Fibroblast of skin of scalp (primary cell): ENCODE measurements at places on chromosomes 7 and 10.

- DNase-seq: no peak
Measured at GRCh38 chr10:33041783-33042437, 83.9 kb upstream of the ITGB1 start.

GRCh38 chr7:151632750-151633515 lies 113.2 kb upstream of the RHEB start:
- DNase-seq: peak; percentile 41

DNA sequence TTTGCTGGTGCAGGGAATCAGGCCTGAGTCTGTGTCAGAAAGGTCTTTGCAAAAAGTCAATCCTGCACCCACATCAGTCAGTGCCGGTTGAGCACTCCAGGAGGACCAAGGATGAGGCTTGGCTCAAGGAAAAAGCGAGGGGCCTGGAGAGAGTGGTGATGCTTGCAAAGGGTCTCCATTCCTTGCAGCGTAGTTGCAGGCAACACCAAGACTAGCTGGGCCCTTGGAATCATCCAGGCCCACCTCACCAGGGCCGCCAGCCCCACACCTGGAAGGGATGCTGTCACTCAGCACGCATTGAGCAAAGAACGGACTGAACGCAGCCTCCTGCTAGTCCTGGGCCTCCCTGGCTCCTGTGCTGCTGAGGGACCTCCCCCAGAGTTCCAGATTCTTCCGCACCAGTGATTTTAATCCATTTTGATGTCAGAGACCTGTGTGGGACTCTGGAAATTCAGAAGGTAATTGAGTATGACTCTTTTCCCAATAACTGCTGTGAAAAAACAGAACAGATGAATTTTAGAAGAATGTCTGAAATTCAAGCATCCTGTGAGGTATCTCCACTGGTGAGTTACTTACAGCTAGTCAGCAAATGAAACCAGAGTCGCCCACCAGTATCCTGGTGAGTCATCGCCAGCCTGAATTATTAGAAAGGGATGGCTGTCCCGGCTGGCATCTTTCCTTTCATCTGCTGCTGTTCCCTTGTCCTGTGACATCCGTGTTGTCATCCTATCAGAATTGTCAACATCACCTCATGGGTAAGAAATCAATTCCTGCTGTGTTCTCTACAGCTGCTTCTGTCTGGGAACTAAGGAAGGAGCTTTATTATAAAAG lies 150.8 kb upstream of the NPS start:
- peak; percentile 67 for DNase-seq

DNA sequence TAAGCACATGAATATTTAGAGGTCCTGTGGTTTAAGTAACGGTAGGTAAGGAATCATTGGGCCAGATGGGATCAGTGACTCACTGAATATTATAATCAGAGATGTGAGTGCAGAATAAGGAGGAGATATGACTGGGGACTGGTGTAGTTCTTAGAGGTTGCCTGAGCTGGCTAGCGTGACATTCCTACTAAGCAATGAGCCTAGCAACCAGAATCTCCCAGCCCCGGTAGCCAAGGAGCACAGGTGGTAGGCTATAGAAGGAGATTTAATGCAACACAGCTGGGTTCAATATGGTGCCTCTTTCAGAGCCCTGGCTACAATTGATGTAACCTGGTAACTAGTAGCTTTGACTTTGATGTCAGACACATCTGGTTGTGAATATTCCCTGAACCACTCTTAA lies 641.6 kb downstream of the AUTS2 start:
- DNase-seq: no peak

- peak; percentile 81 for DNase-seq
Measured at GRCh38 chr7:99108613-99109012, 35.3 kb downstream of the SMURF1 start.

- DNase-seq: no peak
Measured at GRCh38 chr7:11009631-11010030, 36.0 kb downstream of the PHF14 start.

DNA sequence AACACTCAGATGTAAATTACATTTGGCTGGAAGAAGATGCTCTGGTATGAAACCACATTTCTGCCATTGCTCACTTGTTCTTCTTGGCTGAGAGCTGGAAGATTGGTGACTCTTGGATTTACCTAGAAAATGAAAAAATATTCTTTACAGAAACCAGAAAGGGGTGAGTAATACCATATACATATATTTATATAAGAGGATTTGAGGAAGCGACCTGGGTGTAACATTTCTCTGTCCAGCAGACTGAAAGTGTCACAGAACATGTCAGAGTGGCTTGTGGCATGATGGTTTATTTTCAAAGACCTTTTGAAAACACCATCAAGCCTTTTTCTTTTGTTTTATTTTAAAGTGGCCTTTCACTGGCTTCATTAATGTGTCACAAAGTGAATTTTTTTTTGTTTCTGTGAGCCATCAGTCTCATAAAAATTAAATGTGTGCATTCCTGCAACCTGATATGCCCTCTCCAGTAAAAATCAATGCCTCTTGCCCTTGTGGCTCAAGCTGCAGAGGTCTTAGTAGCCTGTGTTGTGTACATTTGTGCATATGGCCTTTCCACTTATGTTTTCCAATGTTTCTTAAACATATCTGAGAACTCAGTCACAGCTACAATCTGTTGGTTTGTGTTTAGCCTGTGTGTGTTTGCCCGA lies 23.5 kb downstream of the CREB5 start:
- DNase-seq: no peak

DNA sequence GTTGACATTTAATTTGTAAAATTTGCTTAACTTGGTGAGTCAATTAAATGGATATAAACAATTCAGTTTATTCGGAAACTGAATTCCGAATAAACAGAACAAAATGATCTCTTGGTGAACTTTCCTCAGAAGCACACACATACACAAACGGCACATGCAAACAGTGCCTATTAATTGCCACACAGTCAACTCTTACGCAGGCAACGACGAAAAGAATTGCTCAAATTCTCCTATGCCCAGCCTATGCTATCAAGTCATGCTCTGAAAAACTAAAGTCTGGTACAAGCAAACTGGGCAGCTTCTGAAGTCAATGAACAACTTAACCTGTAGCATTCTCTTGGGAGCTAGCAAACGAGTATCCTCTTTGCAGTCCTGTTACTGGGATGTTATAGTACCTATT lies 38.8 kb upstream of the ASL start:
- DNase-seq: no peak

DNA sequence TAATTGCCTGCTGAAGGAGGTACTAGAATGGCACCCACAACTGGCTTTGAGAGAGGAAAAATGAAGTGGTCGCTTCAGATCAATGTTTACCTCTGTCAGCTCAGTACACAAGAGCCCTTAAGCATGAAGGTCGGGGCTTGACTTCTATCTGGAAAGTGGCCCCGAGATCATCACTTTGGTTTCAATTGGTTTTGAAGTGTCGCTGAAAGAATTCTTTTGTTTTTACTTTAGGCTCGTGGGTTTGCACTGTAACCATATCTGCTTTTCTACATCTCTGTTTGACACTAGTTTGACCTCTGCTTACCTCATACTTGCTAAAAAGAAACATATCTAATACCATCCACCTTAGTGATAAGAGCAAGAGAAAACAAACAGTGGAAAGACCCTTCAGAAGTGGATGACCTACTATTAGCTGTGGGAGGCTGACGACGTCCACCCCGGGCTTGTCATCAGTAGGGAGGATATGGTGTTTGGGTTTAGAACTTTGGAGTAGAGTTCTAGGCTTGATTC lies 361.8 kb downstream of the GATA3 start:
- no peak for DNase-seq

- no peak for DNase-seq
Measured at GRCh38 chr10:93768892-93769291, 11.2 kb downstream of the LGI1 start.

DNA sequence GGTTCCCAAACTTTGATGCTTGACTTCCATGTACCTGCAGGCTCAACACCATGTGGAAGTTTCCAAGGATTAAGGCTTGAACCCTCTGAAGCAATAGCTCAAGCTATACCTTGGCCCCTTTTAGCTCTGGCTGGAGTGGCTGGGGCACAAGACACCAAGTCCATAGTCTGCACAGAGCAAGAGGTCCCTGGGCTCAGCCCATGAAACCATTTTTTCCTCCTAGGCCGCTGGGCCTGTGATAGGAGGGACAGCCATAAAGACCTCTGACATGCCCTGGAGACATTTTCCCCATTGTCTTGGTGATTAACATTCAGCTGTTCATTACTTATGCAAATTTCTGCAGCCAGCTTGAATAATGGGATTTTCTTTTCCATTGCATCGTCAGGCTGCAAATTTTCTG lies 14.4 kb downstream of the DGKI start:
- no peak for DNase-seq

DNA sequence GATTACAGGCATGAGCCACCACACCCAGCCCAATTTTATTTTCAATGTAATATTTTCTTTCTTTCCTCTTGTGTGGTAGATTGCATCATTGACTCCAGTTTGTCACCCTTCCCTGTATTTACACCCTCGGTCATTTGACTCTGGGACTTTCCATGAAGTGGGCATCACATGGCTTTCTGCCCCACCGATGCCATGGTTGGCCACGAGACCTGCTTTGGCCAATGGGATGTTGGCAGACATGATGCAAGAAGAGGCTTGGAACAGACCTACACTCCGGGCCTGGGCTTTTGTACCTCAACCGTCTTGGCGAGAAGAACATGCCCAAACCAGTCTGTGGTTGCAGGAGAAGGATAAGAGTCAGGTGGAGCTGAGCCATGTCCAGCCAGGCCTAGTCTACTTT lies 38.8 kb upstream of the CACUL1 start:
- DNase-seq: no peak

DNA sequence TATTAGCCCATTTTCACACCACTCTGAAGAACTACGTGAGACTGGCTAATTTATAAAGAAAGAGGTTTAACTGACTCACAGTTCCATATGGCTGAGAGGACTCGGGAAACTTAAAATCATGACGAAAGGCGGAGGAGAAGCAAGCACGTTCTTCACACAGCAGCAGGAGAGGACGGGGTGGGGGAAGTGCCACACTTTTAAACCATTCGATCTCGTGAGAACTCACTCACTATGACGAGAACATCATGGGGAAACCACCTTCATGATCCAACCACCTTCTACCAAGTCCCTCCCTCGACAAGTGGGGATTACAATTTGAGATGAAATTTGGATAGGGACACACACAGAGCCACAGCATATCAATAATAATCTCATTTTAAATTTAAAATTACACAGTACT lies 80.2 kb downstream of the VWDE start:
- DNase-seq: no peak

DNA sequence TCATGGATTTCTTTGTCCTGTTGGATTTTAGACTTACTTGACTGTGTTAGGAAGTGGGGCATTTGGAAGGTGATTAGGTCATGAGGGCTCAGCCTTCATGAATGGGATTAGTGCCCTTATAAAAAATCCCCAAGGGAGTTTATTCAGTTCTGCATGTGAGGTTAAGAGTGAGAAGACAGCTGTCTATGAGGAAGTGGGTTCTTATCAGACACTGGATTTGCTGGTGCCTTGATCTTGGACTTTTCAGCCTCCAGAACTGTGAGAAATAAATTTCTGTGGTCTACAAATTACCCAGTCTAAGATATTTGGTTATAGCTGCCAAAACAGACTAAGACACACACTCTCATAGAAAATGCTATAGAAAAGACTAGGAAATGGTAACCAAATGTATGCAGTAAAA lies 724.7 kb upstream of the FZD8 start:
- DNase-seq: peak; percentile 27

DNA sequence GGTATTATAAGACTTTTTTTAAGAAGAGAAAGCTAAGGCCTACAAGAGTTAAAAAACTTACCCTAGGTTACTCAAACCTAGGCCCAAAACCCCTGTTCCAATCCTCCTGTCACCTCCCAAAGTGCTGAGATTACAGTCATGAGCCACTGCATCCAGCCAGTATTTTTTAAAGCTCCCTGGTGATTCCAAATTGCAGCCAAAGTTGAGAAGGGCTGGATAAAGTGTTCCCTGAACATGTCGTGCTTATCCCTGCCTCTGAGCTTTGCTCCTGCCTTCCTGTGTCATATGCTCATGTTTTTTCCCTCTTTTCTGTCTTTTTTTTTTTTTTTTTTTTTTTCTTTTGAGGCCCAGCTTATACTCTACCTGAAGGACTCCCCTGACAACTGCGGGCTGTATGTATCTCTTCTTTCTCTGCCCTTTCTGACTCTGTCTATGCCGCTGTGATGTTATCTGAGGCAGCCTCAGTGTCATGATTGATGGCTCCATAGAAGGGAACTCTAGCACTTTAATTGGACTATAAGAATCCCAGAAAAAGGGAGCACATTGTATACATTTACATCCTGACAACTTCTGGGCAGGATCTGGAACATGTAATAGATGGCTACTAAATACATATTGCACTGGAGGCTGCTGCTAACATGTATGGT lies 8.0 kb downstream of the AKR1B10 start:
- DNase-seq: no peak

DNA sequence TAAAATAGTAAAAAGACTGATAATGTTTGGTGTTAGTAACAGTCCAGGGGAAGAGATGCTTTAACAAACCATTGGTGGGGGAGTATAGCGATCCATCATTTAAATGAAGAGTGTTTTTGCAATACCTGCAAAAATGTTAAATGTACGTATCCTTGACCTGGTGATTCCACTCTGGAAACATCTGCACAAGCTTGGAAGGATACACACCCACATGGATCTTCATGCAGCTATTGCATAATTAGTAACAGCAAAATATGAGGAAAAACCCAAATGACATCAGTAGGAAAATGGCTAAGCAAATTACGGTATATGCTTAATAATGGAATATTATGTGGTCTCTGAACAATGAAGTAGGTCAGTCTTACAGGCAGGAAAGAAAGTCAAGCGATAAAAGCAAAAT lies 20.5 kb downstream of the WNT2 start:
- no peak for DNase-seq

- DNase-seq: no peak
Measured at GRCh38 chr10:34016576-34016975, 682.1 kb upstream of the NRP1 start.

GRCh38 chr10:13847201-13847631 lies 260.5 kb downstream of the PRPF18 start:
- DNase-seq: no peak

- peak; percentile 17 for DNase-seq
Measured at GRCh38 chr7:48040944-48041652, 5.8 kb downstream of the C7orf57 start.

GRCh38 chr7:41774966-41775365 lies 72.1 kb upstream of the INHBA start:
- no peak for DNase-seq

GRCh38 chr7:139886206-139886605 lies 57.1 kb downstream of the TBXAS1 start:
- no peak for DNase-seq

- no peak for DNase-seq
Measured at GRCh38 chr7:116461500-116461899, 38.0 kb upstream of the CAV2 start.

DNA sequence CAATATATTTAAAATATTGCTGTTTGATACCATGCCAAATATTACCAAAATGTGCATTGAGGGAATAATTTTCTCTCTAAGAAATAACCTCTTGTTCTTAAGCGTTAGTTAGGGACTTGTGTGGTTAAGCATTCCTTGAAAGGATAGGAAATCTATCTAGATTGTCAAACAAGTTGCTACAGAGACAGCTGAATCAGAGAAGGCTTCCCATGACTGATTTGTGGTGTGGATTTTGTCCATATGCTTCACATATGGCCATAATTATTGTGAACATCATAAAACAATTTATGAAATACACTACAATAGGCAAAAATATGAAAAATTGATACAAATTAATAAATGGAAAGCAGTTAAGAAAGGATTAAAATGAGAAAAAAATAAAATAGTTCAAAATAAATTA lies 96.3 kb downstream of the GNAT3 start:
- DNase-seq: peak; percentile 21
